ENCODE measurements at places on chromosomes 12 and 14.

- DNase-seq = no peak
These were observed 241.3 kb upstream of the TMEM132C start for GRCh38 chr12:128025589-128026245.

GRCh38 chr12:131869871-131870418 is 24.5 kb upstream of the ULK1 start:
- DNase-seq = no peak

- DNase-seq = no peak
These were observed 93.5 kb upstream of the CEP83 start for GRCh38 chr12:94553130-94553519.

- DNase-seq = no peak
These were observed 72.4 kb upstream of the STAC3 start for GRCh38 chr12:57323416-57323815.

- DNase-seq = no peak
These were observed 49.2 kb downstream of the GALNT4 start for GRCh38 chr12:89475203-89475990.

GRCh38 chr12:95673576-95673975 is 117.0 kb downstream of the NTN4 start:
- DNase-seq = no peak

- DNase-seq = no peak
These were observed 99.8 kb downstream of the ESR2 start for GRCh38 chr14:64194404-64194803.

- DNase-seq = no peak
These were observed 20.6 kb upstream of the CLEC2D start for GRCh38 chr12:9648701-9649531.

DNA sequence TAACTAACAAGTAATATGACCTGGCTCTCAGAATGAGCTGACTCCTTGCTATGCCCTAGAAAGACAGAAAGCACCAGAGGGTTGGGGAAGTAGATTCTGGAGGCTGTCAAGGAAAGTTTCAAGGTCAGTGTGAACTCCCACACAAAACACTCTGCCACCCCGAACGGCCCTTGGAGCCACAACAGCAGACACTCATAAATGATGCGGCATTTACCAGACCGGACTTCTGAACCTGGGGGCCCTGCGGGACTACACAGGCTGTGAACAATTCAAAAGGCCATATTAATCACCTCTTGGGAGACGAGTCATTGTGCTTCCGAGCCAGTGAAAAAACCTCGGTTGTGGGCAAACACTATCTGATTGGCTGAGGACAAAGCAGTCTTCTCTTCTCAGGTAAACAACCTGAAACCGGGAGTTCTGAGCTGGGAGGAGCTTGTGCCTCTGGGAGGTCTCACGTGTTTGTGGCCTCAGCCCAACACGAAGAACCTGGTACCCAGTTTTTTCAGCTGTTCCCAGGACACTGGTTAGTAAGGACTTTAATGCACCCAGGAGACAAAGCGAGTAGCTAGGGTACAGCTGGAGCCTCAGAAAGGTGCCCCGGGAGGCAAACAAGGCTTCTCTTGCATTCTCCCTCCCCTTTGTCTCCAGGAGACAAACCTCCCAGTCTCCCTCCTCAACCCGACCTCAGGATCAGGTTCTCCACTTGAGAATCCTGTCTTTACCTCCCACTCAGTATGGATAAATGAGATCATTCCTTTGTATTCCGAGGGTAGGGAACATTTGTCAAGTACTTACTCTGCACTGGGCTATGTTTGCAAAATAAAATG is 35.3 kb downstream of the VWF start:
- no peak for DNase-seq

DNA sequence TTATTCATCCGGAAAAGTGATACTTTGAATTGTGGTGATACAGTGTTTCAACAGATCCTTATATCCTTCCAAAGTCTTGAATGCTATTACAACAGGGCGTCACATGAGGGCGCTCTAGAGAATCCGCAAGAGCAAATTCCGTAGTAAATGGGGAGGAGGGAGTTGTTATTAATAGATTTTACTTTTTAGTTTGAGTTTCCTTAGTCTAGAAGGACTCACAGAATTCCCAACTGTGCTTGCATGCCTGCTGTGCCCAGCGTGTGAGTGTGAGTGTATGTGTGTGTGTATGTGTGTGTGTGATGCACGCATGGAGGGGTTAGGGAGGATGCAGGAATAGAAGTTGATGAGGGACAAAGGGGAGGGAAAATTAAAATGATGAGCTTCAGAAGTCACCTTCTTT is 375.3 kb downstream of the C12orf75 start:
- no peak for DNase-seq

DNA sequence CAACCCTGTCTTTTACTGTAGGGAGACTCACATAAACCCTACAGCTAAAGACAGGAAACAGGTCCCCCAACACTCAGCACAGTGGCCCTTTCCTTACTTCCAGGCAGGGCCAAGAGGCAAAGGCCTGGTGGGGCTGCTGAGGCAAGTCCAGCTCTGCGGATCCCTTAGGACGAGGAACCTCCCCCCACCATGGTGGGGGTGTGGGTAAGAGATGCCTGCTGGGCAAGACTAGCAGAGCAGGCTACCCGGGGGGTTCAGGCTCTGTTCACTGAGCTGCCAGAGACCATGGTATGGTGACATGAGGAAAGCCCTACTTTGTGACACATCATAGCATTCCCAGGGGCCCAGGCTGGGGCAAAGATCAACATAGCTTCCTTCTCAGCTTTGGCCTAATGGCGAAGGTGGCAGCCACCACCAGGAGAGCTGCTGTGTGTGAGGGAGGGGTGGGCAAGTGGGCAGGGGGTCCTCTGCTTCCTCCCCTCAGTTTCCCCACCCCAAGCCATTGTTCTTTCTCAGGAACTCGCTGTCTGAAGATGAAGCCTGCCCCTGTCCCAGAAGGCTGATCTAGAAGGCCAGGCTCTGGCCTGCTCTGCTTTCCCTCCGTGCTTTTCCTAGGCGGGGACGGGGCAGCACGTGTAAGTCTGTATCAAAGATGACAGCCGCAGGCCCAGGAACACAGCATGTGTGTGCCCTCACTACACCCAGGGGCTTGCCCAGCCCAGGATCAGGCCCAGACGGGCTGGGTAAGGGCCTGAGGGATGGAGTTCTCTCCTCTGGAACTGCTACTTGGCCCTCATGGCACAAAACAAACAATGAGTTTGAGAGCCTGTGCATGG is 10.1 kb upstream of the TINF2 start:
- no peak for DNase-seq
